ENCODE measurements at places on chromosomes 3 and 15.

- DNase-seq: no peak
These were observed 291.7 kb upstream of the CTDSPL start for GRCh38 chr3:37569991-37570390.

- no peak for DNase-seq
These were observed 331 bp downstream of the RNU6-1 start for GRCh38 chr15:67839499-67839928.

- DNase-seq: no peak
These were observed 24.2 kb downstream of the ATP13A4 start for GRCh38 chr3:193530231-193531165.

- DNase-seq: no peak
These were observed 6.7 kb downstream of the NBEAL2 start for GRCh38 chr3:46986055-46986730.

DNA sequence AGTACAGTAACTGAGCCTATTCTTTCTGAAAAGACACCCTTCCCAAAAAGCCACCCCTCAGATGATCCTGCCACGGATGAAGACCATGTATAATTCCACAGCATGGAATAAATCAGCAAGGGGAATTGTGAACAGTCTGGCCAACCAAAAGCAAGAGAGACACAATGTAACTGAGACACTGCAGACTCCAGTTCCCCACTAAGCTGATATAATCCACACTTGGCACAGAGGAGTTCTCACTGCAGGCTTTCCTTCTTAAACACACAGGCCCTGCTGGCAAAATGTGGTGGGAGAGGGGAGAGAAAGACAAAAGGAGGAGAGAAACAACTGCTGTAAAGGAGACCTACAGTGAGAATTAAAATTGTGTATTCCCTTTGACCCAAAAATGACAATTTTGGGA is 12.7 kb downstream of the GPR156 start:
- DNase-seq: no peak

DNA sequence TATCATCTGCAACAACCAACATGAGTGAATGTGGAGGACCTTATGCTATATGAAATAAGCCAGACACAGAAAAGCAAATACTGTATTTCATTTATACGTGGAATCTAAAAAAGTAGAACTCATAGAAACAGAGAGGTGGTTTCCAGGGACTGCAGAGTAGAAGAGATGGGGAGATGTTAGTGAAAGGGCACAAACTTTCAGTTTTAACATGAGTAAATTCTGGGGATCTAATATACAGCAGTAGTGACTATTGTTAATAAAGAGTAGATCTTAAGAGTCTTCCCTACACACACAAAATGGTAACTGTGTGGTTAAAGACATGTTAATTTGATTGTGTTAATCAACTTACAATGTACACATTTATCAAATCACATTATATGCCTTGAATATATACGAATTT is 20.9 kb upstream of the MELTF start:
- DNase-seq: no peak

DNA sequence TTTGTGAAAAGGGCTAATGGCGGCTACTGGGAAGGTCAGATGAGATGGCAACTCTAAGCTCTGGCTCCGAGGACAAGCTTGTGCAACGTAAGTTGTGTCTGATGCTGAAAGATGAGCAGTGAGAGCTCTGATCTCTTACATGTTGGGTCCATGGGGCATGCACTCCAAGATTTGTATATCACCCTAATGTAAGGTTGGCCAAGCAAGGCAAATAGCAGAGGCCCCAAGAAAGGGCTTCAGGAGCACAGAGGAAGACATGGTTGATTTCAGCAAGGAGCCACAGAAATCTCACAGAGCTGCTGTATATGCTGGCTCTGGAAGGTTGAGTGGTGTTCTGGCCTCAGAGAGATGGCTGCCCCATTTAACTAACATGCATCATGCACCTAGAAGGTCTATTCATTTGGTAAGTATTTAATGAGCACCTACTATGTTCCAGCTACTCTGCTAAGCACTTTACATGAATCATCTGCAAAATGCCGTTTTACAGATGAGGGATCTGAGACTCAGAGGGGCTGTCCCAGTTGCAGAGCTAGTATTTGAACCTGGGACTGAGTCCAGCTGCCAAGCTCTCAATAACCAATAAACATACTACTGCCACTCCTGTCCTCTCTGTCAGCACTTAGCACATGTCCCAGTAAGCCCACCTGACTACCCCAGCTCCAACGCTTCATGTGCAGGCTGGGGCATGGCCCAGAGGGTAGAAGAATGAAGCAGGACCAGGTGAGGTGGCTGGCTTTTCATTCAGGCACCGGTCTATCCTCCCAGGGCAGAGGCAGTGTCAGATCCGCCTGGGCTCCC is 27.8 kb upstream of the ATP2B2 start:
- no peak for DNase-seq

- no peak for DNase-seq
These were observed 84.3 kb upstream of the ROPN1 start for GRCh38 chr3:124076235-124076634.

- DNase-seq: no peak
These were observed 40.6 kb upstream of the TMEM108 start for GRCh38 chr3:132997404-132998185.

DNA sequence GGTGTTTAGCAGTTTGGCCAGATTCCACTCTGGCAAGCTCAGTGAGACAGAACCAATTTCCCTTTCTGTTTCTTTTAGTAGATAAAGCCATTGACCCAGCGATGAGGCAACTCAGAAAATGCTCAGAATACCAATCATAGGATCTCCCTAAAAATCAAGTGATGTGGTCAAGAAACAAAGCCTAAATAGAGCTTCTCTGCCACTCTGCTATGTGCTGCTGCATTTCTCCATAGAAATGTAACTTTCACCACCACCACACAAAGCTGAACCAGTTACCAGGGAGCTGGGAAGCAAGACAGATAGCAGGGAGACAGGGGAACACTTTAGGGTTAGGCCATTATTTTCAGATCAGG is 109.8 kb downstream of the RPL22L1 start:
- no peak for DNase-seq

DNA sequence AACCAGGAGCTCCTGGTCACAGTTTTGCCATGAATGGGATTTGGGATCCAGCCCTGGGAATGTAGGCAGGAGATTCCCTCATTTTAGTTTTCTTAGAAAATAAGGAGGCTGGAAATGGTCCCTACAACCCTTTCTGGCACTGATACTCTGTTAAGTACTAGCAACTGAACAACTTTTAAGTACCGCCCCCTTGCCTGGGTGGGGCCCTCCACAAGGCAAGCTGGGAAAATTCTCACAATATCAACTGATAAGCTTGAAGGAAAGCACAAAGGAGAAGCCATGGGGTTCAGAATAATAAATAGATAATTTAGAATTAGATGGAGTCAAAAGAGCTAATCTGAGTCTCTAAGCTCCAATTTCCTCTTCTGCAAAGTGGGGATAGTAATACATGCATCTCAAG is 4.2 kb upstream of the DGKG start:
- no peak for DNase-seq

All from stimulated activated CD8-positive, alpha-beta memory T cell treated with anti-CD3 and anti-CD28 coated beads, Interleukin-2, amount 100 ng/mL, for 1 hour (primary cell).